ENCODE measurements at places on chromosomes 5 and 9. TPM values are rescaled to one million over a fixed set of nuclear protein-coding genes. Genes with fewer than 3 reads are reported as not detected.

The RNF38 gene
- total RNA-seq = 16.5 TPM

The IL3 gene
- not detected for total RNA-seq

The ARID3C gene
- total RNA-seq = 0.53 TPM

GRCh38 chr9:23552876-23553601 is 273.0 kb downstream of the ELAVL2 start:
- DNase-seq = no peak
- no peaks in the 10 kb centered on the region for H3K27me3 ChIP-seq
- H3K27ac ChIP-seq = no peak overlapping the region
- no peak overlapping the region for H3K4me3 ChIP-seq
- no peaks in the 10 kb centered on the region for H3K4me1 ChIP-seq
- H3K36me3 ChIP-seq = no peaks in the 10 kb centered on the region

- H3K27ac ChIP-seq = no peak overlapping the region
- H3K4me1 ChIP-seq = no peaks in the 10 kb centered on the region
- no peak for DNase-seq
- H3K4me3 ChIP-seq = no peak overlapping the region
Measured at GRCh38 chr5:149363936-149364335, 6.1 kb downstream of the PCYOX1L start.
